ENCODE measurements at places on chromosomes 1 and 21.

GRCh38 chr1:114282751-114283403 lies 129.2 kb upstream of the SYT6 start:
- DNase-seq = peak; percentile 58

- no peak for DNase-seq
Measured at GRCh38 chr1:64727861-64728260, 17.0 kb upstream of the RAVER2 start.

GRCh38 chr1:209686322-209686721 lies 11.1 kb downstream of the G0S2 start:
- no peak for DNase-seq

GRCh38 chr1:174157157-174157806 lies 2.0 kb upstream of the RABGAP1L start:
- no peak for DNase-seq

- DNase-seq = peak; percentile 9
Measured at GRCh38 chr21:42337830-42338728, 12.7 kb downstream of the TFF2 start.

GRCh38 chr1:229130028-229130668 lies 140.8 kb upstream of the RAB4A start:
- DNase-seq = no peak

- no peak for DNase-seq
Measured at GRCh38 chr1:43879414-43879813, 54.2 kb upstream of the ARTN start.

DNA sequence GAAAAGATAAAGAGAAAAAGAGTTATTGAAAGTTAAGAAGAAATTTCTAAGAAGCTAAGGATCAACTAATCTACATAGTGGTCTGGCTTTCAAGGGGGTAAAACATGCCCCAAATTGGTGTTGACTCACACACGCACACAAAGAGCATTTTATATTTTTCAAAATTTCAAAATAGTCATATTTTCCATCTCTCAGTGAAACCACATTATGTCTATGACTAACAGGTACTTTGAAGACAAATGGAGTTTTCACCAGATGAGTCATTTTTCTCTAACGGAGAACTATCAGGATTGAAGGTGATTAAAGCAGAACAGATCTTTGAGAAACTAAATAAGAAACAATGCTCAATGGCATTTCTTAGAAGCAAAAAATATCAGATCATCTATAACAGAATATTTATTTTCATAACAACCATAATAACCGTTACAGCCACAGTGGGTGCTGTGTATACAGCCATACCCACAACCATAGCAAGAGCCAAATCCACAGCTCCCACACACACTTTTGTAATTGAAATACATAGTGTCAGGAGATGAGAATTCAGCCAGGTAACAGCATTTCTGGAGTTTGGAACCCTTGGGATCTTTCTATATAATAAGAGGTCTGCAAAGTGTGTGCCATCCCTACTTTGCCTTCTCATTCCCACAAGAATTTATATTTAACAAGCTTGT lies at the start of gene KRTAP21-3:
KRTAP21-3 (minus strand) TSS at position 539 of the 671 bp plus-strand sequence; CDS start at position 521, 18 bp downstream.
- DNase-seq = no peak

DNA sequence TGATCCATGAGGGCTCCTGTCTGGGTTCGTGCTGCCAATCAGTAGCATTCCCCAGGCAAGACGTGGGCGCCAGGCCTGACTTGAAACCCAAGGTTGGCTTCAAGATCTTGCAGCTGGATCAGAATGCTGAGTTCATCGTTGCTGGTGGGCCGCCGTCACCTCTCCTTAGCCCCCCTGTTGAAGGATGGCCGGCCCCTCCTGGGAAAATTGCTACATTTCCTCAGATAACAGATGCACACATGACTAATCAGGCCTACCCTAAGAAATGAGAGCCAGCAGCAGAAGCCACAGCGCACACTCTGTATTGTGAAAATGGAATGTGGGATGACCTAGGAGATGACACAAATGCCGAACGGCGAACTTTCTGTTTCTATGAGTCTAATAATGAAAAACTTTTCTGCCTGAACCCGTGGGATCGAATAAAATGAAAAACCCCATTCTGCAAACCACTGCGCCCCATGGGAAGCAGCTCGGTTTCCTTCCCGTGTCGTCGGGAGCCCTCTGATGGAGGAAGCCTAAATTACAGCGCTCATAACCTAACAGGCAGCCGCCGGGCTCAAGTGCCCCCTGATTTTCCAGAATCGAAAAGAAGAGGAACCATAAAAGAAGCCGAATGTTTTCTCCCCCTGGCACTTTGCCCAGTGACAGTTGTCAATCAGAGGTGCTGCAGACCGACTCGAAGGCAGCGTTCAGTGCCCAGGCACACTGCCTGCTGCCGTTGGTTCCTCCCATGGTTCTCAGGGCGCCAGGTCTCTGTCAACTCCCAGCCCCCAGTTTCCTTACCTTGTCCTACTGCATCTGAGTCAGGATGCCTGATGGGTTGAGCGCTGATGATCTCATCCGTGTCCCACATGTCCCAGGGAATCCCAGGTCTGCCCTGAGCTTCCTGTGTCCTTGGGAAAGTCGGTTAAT lies 38.2 kb upstream of the H6PD start:
- no peak for DNase-seq

- DNase-seq = no peak
Measured at GRCh38 chr1:36650200-36651065, 167.7 kb upstream of the CSF3R start.

- peak; percentile 70 for DNase-seq
Measured at GRCh38 chr1:167185974-167186657, 34.6 kb upstream of the POU2F1 start.

- peak; percentile 69 for DNase-seq
Measured at GRCh38 chr1:32221980-32222755, at the start of the genes EIF3I and TMEM234. Gene EIF3I (plus strand): TSS chr1:32222407. CDS start chr1:32222442, 35 bp downstream. Gene TMEM234 (minus strand): TSS chr1:32222353. CDS start chr1:32222322, 31 bp downstream.

DNA sequence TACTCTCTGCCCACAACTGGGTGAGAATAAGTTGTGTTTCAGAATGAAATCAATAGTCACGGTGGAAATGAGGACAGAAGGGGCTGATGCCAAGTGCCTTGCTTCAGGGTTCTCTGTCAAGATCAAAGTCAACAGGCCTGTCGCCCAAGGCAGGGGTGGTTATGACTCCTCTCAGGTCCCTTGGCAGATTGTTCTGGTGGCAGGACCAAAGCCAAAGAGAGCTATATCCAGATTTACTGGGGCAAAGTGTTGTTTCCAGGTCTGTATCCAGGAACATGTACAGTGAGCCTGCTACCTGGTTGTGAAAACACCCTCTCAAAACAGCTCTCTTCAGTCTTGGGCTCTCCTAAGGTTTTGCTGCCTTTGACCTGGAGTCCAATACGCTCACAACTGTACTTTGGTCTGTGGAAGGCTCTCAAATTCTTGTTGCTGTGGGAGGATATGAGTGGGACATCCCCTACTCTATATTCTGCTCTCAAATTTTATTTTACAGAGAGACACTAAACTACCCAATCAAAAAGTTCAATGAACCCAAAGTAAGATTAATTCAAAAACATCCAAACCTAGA lies 175.1 kb upstream of the ETV3 start:
- no peak for DNase-seq

DNA sequence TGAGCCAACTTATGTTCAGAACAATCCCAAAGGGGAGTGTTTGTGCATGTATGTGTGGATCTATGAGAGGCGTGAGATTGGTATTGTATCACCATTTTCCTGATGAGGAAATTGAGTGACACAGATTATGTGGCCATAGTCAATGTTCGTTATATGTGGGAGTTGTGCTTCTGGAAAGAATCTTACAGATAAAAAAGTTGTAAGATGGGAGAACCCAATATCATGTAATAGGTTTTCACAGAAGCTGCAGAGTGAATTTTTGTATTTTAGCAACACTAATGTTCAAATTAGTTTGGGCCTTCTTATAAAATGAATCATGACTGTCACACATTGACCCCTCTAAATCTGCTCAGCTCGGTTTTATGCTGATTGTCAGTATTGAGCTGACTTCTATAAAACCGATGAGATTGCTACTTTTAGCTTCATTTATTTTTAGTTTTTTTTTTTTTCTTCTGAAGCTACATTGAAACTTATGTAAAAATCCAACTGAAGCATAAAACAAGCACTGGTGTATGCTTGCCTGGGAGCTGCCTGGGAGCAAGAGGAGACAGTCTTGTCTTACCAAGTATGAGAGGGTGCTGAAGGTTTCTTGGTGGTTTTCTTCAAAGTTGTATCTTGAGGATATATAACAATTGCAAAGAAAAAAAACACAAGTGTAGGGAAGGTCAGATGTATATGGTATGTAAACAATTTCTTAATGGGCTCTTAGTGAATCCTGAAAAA lies 4.1 kb downstream of the RWDD3 start:
- DNase-seq = no peak

DNA sequence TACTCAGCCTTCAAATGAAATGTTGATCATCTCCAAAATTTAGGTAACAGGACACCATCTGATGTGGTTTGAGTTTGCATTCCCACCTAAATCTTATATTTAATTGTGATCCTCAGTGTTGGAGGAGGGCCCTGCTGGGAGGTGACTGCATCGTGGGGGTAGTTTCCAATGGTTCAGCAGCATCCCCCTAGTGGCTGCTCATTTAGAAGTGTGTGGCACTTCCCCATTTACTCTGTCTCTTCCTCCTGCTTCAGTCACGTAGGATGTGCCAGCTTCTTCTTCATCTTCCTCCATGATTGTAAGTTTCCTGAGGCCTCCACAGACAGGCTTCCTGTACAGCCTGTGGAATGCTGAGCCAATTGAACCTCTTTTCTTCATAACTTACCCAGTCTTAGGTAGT lies 731.2 kb downstream of the USP25 start:
- DNase-seq = no peak

- no peak for DNase-seq
Measured at GRCh38 chr1:159970932-159971342, 16.9 kb upstream of the SLAMF9 start.

DNA sequence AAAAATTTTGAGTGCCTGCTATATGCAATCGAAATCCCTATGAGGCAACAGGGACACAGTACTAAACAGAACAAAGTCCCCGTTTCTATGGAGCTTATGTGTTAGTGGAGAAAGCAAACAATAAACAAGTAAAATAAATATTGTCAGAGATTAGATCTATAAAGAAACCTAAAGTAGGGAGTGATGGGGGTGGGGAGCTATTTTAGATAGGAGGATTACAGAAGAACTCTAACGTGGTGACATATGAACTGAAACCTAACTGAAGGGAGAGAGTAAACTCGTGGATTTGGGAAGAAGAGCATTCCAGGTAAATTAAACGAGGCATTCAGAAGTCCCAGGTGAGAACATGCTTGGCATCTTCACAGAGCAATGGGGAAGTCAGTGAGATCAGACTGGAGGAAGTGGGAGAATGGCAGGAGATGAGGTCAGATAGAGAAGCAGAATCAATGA lies 154.5 kb downstream of the DENND1B start:
- no peak for DNase-seq

- DNase-seq = no peak
Measured at GRCh38 chr1:45566722-45567121, 16.1 kb downstream of the AKR1A1 start.

- DNase-seq = no peak
Measured at GRCh38 chr1:41734201-41734970, 184.3 kb downstream of the HIVEP3 start.

- DNase-seq = no peak
Measured at GRCh38 chr1:172616195-172616594, 42.7 kb upstream of the FASLG start.

Data from DMS 273 treated with DMSO at 0.1 percent for 48 hours (cell line).